ENCODE measurements at places on chromosomes 12 and 14. TPM values are rescaled to one million over a fixed set of nuclear protein-coding genes. Genes with fewer than 3 reads are reported as not detected.

ESR2 gene
- not detected for total RNA-seq

FGF23 gene
- not detected for total RNA-seq

TAS2R50 gene
- 4.7 TPM for total RNA-seq

FAM186B gene
- total RNA-seq, result 0.53 TPM

DPF3 gene
- 1.7 TPM for total RNA-seq

KRT73 gene
- not detected for total RNA-seq

KCNH5 gene
- under 0.01 TPM for total RNA-seq

TGM1 gene
- 0.40 TPM for total RNA-seq

EFS gene
- 6.3 TPM for total RNA-seq

LTBP2 gene
- total RNA-seq, result 202 TPM

BICDL1 gene
- not detected for total RNA-seq

STON2 gene
- total RNA-seq, result 0.66 TPM

DLK1 gene
- total RNA-seq, result not detected

PARP2 gene
- total RNA-seq, result 9.2 TPM

KCNH3 gene
- under 0.01 TPM for total RNA-seq

ARHGEF25 gene
- total RNA-seq, result 16.8 TPM

KRT4 gene
- not detected for total RNA-seq
